ENCODE measurements at places on chromosomes 1 and 21.

GRCh38 chr1:30915491-30916230 lies 7.1 kb upstream of the SDC3 start:
- DNase-seq, result no peak

- DNase-seq, result no peak
Observed at GRCh38 chr1:221979444-221980032, 237.6 kb upstream of the DUSP10 start.

DNA sequence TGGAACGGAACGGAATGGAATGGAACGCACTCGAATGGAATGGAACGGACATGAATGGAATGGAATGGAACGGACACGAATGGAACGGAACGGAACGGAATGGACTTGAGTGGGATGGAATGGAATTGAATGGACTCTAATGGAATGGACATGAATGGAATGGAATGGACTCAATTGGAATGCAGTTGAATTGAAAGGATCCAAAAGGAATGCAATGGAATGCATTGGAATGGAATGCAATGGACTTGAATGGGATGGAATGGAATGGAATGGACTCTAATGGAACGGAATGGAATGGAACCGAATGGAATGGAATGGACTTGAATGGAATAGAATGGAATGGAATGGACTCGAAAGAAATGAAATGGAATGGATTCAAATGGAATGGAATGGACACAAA lies 102.4 kb upstream of the OR4F16 start:
- DNase-seq, result no peak

GRCh38 chr1:118999348-119000071 lies 11.4 kb upstream of the TBX15 start:
- DNase-seq, result no peak

- no peak for DNase-seq
Observed at GRCh38 chr1:26077524-26077923, 10.1 kb upstream of the TRIM63 start.

- DNase-seq, result no peak
Observed at GRCh38 chr1:28720376-28720775, 16.4 kb upstream of the YTHDF2 start.

- no peak for DNase-seq
Observed at GRCh38 chr1:225817611-225818061, 7.7 kb downstream of the EPHX1 start.

DNA sequence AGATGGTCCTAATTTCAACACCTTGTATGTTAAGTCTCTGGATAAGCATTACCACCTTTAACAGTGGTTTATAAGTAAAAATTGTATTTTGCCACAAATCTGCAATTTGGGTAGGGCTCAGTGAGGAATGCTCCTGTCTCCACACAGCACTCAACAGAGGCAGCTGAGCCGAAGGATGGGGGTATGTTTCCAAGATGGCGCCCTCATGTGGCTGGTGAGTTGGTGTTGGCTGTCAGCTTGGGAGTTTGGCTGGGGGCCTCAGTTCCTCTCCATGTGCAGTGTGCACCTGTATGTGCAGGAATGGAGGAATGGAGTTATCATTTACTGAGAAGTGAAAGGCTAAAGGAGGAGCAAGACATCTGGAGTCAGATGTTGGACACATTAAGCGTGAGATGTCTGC lies 136.8 kb downstream of the GABPA start:
- DNase-seq, result no peak
